Heart left ventricle (tissue), 16 donors: ENCODE measurements at places on chromosomes 1 and 21. TPM values are rescaled to one million over a fixed set of nuclear protein-coding genes. Genes with fewer than 3 reads are reported as not detected.

FCMR gene
- 0.99 TPM for polyA plus RNA-seq

CBR1 gene
- polyA plus RNA-seq = 23.7 TPM

OXCT2 gene
- polyA plus RNA-seq = 5.0 TPM

AIRE gene
- polyA plus RNA-seq = 0.03 TPM

PLA2G2C gene
- polyA plus RNA-seq = not detected

PCAT6 gene
- 0.55 TPM for polyA plus RNA-seq

KLF17 gene
- not detected for polyA plus RNA-seq

TGFB2 gene
- polyA plus RNA-seq = 0.76 TPM
